Activated naive CD8-positive, alpha-beta T cell treated with anti-CD3 and anti-CD28 coated beads, Interleukin-2, amount 50 U/mL, for 24 hours (primary cell): ENCODE measurements at places on chromosomes 6 and 20.
A peak's percentile ranks its signal among the peaks of the same experiment; 100 is the strongest.

- DNase-seq = no peak
These were observed 683.0 kb downstream of the DHX35 start for GRCh38 chr20:39645131-39645530.

DNA sequence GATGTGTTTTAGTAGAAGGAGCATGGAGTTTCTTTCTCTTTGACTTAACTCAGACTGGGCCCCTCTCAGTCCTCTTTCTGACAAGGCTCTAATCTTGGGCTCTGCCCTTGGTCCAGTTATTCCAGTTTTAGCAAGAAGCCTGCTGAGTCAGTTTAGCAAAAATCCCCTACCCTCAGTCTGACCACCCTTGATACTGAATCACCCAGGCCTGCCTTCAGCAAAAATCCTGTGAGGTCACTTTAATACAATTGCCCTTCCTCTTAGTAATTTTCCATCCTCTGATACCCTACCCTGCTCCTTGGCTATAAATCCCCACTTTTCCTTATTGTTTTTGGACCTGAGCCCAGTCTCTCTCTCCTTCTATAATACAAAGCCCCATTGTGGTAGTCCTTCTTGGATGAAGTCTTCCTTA, 326.7 kb upstream of the NOX3 start:
- no peak for DNase-seq

DNA sequence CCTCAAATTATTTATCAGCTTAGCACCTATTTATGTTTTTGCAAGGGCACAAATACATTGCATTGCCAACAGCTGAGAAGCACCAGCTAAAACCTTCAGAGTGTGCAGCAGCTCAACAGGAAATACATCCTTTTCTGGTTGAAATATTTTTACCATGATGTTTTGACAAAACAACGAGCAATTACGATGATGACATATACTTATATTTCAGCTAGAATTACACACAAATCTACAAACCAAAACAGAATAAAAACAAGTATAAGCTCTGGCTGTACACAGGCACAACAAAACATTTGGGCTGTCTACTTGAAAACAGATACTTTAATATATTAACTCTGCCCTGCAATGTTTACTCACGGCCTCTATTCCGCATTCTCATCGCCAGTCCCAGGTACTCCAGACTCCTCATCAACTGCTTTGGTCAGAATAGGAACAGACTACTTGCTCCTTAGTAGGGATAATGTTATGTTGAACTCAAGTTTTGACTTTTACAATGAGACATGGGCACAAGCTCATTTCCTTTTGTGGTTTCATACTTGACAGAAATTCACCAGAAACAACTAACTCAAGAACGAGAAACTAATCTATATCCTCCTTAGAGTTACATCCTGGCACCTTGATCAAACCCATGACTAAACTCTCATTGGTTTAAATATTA, 377.6 kb downstream of the ESR1 start:
- DNase-seq = no peak

DNA sequence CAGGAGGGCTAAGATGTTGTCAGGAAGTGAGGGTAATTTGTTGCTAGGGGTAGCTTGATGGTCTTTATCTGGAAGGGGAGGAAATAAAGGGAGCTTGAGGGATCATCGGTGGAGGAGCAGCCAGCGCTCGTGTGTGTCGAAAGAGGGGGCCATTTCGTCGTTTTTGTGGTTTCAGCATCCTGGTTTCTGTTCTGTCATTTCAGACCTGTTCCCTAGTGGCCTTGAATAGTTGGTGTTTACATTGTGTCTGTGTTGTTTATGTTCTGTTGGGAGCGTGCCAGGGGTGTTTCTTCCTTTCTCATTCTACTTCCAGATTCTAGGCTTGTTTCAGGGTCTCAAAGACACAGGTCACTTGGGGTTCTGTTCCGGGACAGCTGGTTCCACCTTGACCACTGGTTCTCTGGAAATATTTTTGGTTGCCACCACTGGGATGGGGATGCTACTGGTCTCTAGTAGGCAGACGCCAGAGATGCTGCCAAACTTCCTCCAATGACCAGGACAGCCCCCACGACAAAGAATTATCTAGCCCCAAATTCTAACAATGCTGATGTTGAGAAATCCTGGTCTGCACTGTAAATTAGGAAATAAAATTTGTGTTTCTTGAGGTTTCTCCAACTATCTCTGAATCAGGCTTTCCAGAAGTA, 113.9 kb upstream of the NAA20 start:
- no peak for DNase-seq

DNA sequence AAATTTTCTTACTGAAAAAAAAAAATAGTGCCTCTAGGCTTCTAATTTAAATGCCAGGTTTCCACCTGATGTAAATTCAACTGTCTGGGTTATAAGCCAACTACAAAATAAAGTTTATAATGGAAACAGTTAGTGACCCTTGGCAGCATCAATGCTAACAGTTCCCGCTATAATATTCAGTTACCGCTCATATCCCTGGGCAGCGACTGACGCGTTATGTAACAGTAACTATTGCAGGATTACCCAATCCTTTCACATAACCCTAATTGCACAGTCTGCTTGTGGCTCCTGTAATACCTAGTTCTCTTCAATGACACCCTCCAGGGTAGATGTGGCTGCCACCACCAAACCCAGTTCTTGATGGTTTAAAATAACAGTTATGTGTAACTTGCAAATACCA, 208.6 kb downstream of the MOXD1 start:
- DNase-seq = no peak

DNA sequence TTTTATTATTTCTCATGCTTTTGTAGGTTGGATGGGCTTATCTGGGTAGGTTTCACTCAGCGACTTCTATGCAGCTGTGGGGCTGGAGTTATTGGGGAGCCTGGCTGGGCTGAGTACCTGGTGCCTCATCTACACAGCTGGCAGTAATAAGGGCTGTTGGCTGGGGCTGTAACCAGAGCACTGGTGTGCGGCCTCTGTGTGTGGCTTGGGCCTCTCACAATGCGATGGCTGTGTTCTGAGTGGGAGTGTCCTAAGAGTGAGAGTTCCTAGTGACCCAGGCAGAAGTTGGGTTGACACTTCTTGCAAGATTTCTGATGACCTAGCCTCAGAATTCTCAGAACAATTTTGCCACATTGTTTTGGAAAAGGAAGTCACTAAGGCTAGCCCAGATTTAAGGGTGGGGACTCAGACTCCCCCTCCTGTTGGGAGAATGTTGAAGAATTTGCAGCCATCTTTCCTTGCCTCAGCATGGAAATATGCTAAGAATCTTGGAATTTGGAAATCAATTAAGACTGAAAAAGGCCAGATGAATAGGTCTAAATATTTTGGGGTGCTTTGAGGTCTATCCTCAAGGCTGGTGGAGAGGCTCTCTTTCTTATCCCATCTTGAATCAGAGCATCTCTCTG, 158.8 kb downstream of the SCP2D1 start:
- no peak for DNase-seq

DNA sequence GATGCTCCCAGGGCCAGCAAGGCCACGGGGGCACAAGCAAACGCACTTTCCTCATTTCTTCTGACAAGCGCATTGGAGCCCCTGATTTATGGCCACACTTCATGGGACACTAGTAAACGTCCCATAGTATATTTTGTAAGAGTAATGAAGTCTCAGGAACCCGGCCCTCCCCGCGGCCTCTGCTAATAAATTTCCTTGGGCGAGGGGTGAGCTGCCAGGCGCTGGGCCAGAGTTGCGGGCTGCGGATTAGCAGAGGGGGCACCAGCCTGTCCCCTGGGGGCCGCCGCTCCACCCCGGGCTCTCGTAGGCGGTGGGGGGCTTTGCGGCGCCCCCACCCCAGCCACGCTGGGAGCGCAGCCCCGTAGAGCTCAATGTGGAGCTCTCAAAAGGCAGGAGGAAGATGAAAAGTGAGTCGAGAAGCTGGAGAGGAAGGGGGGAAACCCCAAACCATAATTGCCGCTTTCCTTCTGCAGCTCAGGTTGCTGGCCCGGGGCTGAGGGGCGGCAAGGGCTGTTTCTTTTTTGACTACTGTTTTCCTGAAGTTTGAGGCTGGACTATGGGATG, 173.6 kb downstream of the CDC5L start:
- no peak for DNase-seq

GRCh38 chr6:6351511-6352025, 31.1 kb upstream of the F13A1 start:
- no peak for DNase-seq

DNA sequence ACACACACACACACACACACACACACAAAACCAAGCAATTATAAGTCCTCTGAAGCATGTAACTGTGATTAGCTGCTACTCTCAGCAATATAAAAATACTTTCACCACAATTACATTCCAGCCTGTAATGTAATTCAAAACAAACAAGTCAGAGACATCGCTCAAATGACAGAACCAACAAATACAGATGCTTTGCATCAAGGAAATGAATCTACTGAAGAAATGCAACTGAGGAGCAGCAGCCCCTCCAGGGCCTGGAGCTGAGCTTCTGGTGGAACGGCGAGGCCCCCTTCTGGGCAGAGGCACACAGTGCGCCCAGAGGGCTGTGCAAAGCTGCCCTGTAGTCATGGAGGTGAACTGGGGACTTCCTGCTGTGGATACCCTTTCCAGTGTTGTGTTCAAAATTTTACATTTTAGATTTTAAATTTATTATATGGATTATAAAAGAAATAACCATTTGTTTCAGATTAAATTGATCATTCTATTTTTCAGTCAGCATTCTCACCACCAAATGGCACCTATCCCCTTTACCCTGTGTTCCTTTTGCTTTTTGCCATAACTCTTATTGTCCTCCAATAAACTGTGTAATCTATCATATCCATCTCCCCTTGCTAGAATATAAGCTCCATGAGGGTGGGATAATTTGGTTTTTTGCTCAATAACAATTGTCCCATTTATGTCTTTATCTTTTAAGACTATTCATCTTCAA, 23.2 kb downstream of the ADAT2 start:
- peak; percentile 65 for DNase-seq

DNA sequence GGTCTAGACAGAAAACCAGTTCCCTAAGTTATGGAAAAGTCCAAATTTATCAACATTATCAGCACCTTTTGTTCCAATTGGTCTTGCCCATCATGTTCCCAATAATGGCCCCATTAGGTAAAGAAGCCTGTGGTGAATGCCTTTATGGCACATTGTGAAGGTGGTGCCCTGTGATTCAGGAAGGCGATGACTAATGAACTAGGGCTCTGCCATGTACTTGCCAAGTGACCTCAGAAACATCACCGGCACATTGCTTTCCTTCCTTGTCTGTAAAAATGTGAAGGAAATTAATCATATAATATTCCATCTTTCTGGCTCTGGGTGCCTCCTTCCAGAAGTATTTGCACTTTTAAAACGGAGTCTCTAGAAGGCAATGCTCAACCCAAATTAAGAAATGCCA, 132.3 kb downstream of the UNC5CL start:
- DNase-seq = no peak

GRCh38 chr20:50220093-50220893, 29.7 kb downstream of the CEBPB start:
- no peak for DNase-seq

- DNase-seq = no peak
These were observed 59.2 kb downstream of the SYNJ2 start for GRCh38 chr6:158040804-158041347.

DNA sequence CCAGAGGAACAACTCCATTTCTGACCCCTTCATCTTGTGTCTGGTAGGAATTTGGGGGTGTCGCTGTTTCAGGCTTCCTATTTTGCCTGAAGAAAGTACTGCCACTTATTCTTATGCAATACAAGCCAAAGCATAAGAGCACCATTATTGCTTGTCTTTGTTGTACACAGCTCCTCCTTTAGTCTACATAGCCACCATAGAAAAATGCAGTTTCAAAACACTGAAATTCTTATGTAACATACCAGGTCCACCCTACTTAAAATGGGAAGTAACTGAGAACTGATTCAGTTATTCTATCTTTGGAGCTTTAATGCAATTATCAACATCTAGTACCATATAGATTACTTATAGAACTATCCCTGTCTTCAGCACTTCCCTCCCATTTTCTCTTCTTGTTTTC, 255.5 kb downstream of the ARHGAP18 start:
- no peak for DNase-seq

- no peak for DNase-seq
These were observed 882.8 kb downstream of the TBC1D32 start for GRCh38 chr6:120451508-120451907.

DNA sequence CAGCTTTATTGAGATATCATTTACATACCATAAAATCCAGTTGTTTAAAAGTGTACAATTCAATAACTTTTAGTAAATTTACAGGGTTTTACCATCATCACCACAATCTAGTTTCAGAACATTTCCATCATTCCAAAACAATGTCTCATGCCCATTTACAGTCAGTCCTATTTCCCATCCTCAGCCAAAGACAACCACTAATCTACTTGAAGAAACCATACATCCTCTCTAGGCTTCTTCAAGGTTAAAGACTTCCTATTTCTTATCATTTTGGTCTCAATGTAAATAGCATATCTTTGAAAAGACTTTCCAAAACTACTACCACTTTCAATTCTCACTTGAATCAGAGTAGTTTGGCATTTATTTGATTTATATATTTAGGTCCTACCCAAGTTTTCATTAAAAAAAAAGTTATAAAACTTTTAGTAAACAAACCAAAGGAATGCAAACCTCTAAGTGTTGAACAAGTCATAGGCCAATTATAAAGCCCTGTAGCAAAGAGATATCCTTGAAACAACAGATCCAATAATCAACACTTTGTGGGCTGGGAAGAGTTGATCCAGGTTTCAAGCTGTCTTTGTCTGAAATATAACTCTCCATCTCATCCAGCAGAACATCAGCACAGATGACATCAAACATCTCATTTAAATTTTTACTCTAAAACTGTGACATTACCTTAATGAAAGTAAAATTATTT, 211.3 kb upstream of the RUNX2 start:
- no peak for DNase-seq
